Nasal cavity respiratory epithelium epithelial cell of viscerocranial mucosa (primary cell): ENCODE measurements at places on chromosomes 1 and 21. TPM values are rescaled to one million over a fixed set of nuclear protein-coding genes. Genes with fewer than 3 reads are reported as not detected.

COL11A1 gene
- under 0.01 and 0.07 TPM in 2 replicates for total RNA-seq

USP25 gene
- 66.6 and 70.7 TPM in 2 replicates for total RNA-seq

SLC35F3 gene
- 1.6 and 2.1 TPM in 2 replicates for total RNA-seq

EXTL1 gene
- under 0.01 TPM in 1 of 2 replicates, not detected in the other for total RNA-seq

NHLH1 gene
- total RNA-seq: 0.07 TPM in 1 of 2 replicates, not detected in the other
